ENCODE measurements at places on chromosomes 3 and 15. TPM values are rescaled to one million over a fixed set of nuclear protein-coding genes. Genes with fewer than 3 reads are reported as not detected.
A peak's percentile ranks its signal among the peaks of the same experiment; 100 is the strongest.

- no peaks in the 10 kb centered on the region for H3K27me3 ChIP-seq
- DNase-seq = no peak
- no peaks in the 10 kb centered on the region for H3K4me1 ChIP-seq
- H3K27ac ChIP-seq = no peak overlapping the region
- no peaks in the 10 kb centered on the region for H3K36me3 ChIP-seq
- no peak overlapping the region for H3K4me3 ChIP-seq
Measured at GRCh38 chr15:28051955-28052633, 47.0 kb downstream of the OCA2 start.

DNA sequence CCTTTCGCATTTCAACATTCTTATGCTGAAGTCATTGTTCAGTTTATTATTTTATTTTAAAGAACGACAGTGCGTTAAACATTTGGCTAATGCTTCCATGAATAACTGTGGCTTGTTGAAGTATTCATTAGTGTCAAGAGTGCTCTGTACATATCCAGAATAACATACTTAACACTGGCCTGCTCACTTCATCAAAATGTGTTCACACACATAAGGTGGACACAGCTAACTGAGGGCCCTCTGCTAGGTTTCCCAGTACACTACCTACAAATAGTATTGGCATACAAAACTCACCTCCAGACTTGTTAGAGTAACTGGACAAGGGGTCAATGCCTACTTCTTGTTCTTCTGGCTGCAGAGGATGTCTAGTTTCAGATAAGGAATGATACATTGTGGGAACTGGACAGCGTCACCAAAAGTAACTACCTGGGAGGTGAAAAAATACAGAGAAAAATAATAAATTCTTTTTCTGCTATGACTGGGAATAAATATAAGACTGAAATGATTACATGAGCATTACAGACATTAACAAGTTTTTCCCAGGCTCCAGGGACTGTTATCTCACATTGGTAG is 234.2 kb downstream of the TBC1D5 start:
- no peak overlapping the region for H3K4me3 ChIP-seq
- DNase-seq = no peak
- no peaks in the 10 kb centered on the region for H3K36me3 ChIP-seq
- H3K27ac ChIP-seq = no peak overlapping the region

GRCh38 chr3:179743913-179744312 is 91.1 kb downstream of the USP13 start:
- peaks cover 1% of the 10 kb centered on the region for H3K4me1 ChIP-seq
- H3K27me3 ChIP-seq = no peaks in the 10 kb centered on the region
- H3K27ac ChIP-seq = no peak overlapping the region
- H3K4me3 ChIP-seq = no peak overlapping the region
- H3K36me3 ChIP-seq = peaks cover 7% of the 10 kb centered on the region
- no peak for DNase-seq

DNA sequence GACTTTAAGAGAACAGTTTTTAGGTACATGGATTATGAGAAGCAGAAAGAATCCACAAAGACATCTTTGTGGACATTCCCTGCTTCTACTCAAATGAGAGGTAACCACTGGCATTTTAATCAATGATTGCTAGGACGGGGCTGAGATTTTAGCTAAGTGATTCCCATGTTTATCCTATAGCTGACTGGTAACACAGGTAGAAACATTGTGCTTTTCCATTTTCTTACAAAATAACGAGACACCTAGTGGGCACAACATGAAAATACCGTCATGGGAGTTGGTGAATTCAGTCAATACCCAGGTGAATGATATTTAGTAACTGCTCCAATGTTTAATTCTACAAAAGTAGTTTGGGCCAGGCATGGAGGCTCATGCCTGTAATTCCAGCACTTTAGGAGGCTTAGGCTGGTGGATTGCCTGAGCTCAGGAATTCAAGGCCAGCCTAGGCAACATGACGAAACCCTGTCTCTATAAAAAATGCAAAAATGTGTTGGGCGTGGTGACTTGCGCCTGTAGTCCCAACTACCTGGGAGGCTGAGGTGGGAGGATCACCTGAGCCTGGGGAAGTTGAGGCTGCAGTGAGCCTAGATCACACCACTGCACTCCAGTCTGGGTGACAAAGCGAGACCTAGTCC is 37.2 kb upstream of the DENND4A start:
- H3K36me3 ChIP-seq = no peaks in the 10 kb centered on the region
- H3K4me3 ChIP-seq = no peak overlapping the region
- H3K27ac ChIP-seq = no peak overlapping the region
- peaks cover 4% of the 10 kb centered on the region for H3K4me1 ChIP-seq

DNA sequence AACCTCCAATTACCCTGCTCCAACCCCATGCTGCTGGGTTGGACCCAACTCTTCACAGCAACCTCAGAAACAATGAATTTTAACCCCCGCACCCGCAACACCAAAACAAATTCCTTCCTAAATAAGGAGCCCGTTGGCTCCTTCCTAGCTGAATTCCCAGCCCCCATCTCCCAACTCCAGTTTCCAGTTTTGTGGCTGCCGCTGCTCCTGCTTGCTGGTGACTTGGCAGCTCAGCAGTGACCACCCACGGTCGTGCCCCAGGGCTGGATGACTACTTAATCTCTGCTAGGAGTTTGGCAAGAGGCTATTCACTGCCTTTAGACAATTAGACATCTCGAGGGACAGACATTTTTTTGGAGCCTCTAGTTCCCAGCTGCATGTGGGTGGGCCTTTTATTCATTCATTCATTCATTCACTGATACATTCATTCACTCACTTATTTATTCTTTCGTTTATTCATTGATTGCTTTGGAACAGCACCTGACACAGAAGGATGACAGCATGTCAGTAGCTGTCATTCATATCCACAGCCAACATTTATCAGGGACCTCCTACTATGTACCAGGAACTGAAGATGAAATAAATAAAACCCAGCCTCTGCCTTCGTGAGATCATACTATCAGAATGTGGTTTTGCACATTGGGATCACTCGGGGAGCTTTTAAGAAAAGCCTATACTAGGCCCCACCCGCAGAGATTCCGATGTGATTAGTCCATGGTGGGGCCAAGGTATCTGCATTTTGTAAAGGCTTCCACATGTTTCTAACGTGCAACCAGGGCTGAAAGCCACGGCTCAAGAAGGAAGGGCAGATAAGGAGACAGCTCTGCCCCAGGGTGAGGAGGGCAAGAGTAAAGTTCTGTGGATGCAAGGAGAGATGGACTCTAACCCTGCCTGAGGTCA is 256.5 kb downstream of the SHQ1 start:
- no peak overlapping the region for H3K27ac ChIP-seq
- no peaks in the 10 kb centered on the region for H3K27me3 ChIP-seq
- no peaks in the 10 kb centered on the region for H3K36me3 ChIP-seq
- DNase-seq = peak; percentile 69

DNA sequence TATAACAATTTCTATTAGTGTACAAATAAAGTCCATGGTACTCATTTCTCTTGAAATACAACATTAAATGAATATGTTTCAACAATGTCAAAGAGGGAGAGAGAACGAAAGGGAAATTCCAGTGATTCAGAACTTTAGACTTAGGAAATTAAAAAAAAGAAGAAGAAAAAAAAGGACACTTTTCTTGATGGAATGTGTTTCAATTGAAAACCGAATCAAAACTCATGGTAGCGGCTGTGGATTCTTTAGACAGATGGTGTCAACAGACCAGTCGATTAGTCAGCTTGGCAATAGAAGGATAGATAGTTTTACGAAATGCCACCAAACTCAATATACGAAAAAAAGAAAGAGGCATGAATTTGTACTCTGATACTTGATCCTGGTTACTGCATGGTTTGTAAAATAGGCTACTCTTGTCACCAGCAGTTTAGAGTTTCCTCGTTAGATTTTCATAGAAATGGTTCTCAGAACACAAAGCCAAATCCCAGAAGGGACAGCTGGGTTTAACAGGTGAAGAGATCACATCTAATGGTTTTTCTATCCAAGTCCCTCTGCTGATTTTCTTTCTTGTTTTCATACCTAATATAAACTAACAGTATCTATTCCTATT is 793.5 kb downstream of the ROBO1 start:
- DNase-seq = peak; percentile 62
- no peak overlapping the region for H3K27ac ChIP-seq
- no peak overlapping the region for H3K4me3 ChIP-seq
- H3K36me3 ChIP-seq = no peaks in the 10 kb centered on the region

DNA sequence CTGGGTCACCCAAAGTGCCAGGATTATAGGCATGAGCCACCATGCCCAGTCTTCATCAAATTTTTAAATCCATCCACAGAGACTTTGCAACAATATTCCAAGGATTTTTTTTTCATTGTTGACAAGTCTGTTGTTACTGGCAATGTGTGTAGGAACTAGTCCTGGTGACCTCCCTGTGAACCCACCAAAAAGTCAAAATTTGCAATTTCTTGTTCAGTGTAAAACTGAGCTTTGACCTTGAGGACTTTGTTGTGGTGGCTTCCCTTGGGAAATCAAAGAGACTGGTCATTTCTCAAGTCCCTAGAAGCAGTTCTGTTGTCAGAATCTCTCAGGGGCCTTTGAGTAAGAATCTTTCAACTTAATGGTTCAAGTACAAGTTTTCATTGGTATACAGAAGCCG is 36.9 kb upstream of the COL8A1 start:
- no peak overlapping the region for H3K4me3 ChIP-seq
- H3K27me3 ChIP-seq = no peaks in the 10 kb centered on the region
- DNase-seq = no peak
- H3K27ac ChIP-seq = no peak overlapping the region

DNA sequence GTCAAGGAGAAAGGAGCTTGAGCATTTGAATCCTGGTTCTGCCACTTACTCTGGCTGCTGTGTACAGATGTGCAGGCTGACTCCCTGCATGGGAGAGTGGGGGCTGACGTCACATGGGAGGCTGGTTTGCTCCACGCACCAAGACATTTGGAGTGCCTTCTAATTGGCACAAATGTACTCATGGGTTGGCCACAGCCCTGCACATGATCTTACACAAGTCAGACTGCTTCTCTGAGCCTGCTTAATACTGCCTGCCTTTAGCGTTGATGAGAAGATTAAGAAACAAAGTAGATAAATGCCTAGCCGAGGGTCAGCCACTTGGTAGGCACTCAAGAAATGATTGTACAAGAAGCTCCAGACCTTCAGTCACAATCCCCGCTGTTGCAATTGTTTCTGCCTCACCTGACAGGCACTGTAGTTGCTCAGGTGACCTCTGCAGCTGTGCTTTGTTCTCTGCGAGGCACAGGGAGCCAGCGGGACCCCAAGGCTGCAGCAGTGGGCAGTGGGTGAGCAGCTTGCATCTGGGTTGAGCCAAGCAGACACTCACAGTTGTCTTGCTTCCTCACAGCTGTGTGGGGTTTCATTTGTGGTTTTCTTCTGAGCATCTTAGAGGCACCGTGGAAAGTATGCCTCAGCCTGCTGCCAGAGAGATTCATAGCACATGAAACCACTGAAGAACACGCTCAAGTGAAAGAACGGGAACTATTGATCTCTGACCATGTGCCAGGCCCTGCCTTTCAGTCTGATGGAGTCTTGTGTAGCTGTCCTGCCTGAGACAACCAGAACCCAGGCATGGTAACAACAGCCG is 33.1 kb downstream of the GRK7 start:
- H3K27me3 ChIP-seq = 0 out of 2 replicates have a peak, but pooled peaks cover 1% of the 10 kb centered on the region
- H3K36me3 ChIP-seq = no peaks in the 10 kb centered on the region
- no peak overlapping the region for H3K4me3 ChIP-seq
- no peak overlapping the region for H3K27ac ChIP-seq
- peaks cover 7% of the 10 kb centered on the region for H3K4me1 ChIP-seq

- peaks cover 15% of the 10 kb centered on the region for H3K4me1 ChIP-seq
- DNase-seq = peak; percentile 80
- no peak overlapping the region for H3K4me3 ChIP-seq
Measured at GRCh38 chr15:41780266-41780665, 6.0 kb downstream of the MAPKBP1 start.

DNA sequence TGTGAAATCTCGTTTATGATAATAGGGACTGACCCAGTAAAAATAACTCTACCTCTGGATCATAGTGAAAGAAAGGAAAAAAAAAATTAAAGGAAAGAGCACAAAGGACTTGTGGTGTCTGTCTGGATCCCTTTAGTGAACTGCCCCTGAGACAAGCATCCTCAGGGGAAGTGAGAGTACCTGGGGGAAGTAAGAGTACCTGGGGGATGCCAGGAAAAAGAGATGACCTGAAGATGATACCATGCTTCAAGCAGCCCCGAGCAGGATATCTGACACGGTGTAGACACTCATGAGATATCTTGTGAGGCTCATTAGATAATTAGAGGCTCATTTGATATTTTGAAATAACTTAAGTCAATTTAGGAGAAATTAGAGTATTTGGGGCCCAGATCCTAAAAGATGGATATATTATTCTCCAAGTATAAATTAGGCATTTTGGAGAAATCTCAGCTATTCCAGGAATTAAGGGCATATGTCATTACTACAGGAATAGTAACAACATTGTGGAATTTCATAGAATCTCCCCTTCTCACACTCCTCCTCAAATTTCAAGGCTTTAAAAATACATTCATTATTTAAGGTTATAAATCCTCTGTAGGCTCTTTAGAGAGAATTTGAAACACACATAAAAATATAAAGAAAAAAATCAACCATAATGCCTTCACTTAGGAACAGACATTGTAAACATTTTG is 36.3 kb upstream of the PSMD6 start:
- peak; percentile 29 for DNase-seq
- peaks cover 2% of the 10 kb centered on the region for H3K4me1 ChIP-seq
- no peak overlapping the region for H3K27ac ChIP-seq
- H3K36me3 ChIP-seq = no peaks in the 10 kb centered on the region
- no peaks in the 10 kb centered on the region for H3K27me3 ChIP-seq

- peaks cover 25% of the 10 kb centered on the region for H3K4me1 ChIP-seq
- H3K27ac ChIP-seq = peak overlapping the region; percentile 23
- no peak overlapping the region for H3K4me3 ChIP-seq
- H3K36me3 ChIP-seq = peaks cover 19% of the 10 kb centered on the region
- no peaks in the 10 kb centered on the region for H3K27me3 ChIP-seq
- DNase-seq = no peak
Measured at GRCh38 chr3:134477938-134478337, 7.8 kb downstream of the ANAPC13 start.

PRR20G gene
- not detected for total RNA-seq
